ENCODE measurements at places on chromosomes 13 and 19.
A peak's percentile ranks its signal among the peaks of the same experiment; 100 is the strongest.

DNA sequence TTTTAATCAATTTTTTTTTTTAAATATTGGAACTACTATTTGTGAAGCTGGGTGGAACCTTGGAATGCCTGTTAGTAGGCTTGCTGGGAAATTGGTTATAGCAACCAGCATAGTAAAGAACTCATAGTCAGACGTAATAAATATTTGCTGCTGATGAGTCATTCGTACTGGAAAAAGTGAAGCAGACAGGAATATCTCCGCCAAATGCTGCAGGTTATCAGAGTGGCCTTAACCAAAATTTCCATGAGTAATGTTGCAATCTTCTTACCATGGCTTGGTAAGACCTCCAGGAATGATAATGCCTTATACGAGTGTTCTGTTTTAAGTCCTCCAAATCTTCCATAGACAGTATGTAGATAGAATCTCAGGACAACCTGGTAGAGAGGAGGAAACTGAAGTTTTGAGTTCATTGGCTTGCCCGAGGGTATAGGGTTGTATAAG, 34.2 kb downstream of the MBNL2 start:
- H3K4me3 ChIP-seq: no peak overlapping the region
- DNase-seq: no peak
- no peak overlapping the region for H3K27ac ChIP-seq
- no peaks in the 10 kb centered on the region for H3K36me3 ChIP-seq
- no peaks in the 10 kb centered on the region for H3K27me3 ChIP-seq
- H3K4me1 ChIP-seq: peaks cover 23% of the 10 kb centered on the region

GRCh38 chr13:47038188-47038587, 141.3 kb upstream of the HTR2A start:
- no peaks in the 10 kb centered on the region for H3K36me3 ChIP-seq
- DNase-seq: no peak
- H3K27ac ChIP-seq: no peak overlapping the region
- H3K27me3 ChIP-seq: peaks cover 67% of the 10 kb centered on the region
- H3K4me1 ChIP-seq: no peaks in the 10 kb centered on the region
- H3K4me3 ChIP-seq: no peak overlapping the region

DNA sequence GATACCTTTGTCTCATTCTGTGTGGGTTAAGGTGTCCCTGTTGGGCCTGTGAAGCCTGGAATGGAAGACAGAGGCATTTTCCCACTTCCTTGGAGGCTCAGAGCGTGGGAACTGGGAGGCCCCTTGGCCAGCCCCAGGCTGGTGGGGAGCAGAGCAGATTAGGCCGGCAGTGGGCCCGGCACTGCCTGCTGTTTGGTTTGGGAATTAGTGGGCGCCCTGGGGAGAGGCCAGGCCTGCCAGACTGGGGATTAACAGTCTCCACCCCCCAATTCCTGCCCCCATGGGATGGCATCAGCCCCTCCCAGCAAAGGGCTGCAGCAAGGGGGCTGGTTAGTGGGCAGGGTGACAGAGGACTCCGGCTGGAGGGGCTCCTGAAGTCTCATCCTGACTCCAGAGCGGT, 3.1 kb upstream of the BEST2 start:
- peaks cover 27% of the 10 kb centered on the region for H3K4me1 ChIP-seq
- DNase-seq: peak; percentile 64
- peak overlapping the region; percentile 53 for H3K27ac ChIP-seq
- peaks cover 18% of the 10 kb centered on the region for H3K36me3 ChIP-seq
- H3K4me3 ChIP-seq: no peak overlapping the region
- H3K27me3 ChIP-seq: peaks cover 9% of the 10 kb centered on the region

DNA sequence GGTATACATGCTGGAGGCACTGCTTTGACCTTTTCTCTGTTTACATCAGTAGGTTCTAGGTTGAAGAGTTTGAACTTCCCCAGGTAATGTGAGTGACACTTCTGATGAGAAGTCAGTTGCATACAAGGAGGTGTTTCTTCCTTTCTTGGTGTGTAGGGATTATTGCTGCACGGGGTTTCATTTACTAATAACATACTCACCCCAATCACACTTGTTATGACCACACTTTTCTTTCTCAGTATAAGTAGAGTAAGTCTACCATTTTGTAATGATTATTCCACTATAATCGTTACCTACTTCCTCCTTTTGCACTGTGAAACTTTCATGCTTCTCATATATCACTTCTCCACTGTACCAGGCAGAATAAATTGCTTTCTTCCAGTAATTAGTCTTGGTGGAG, 138.0 kb downstream of the TNFSF13B start:
- DNase-seq: no peak
- no peak overlapping the region for H3K27ac ChIP-seq
- no peak overlapping the region for H3K4me3 ChIP-seq
- no peaks in the 10 kb centered on the region for H3K27me3 ChIP-seq

- no peak overlapping the region for H3K4me3 ChIP-seq
- DNase-seq: peak; percentile 83
- no peak overlapping the region for H3K27ac ChIP-seq
- peaks cover 7% of the 10 kb centered on the region for H3K36me3 ChIP-seq
- H3K4me1 ChIP-seq: no peaks in the 10 kb centered on the region
Observed at GRCh38 chr19:47790398-47790814, 11.9 kb downstream of the SELENOW start.

DNA sequence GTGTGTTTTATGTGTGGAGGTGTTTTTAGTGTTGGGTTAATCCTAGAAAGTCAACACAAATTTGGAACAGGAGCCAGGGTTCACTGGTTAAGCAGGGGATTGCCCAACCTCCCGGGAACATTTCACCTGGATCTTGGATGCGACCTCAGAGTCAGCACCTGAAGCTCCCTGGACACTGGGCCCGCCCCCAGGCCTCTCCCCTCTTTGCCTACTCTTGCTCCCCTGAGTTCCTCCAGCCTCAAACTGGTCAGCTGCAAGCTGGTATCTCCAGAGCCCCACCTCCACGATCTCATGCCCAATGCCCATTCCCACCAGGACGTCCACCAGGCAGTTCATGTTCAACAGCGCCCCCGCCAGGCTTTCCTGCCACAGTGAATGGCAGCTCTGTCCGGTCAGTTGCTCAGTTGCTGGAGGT, 9.7 kb downstream of the HSD17B14 start:
- no peaks in the 10 kb centered on the region for H3K27me3 ChIP-seq
- no peaks in the 10 kb centered on the region for H3K4me1 ChIP-seq
- H3K27ac ChIP-seq: no peak overlapping the region

DNA sequence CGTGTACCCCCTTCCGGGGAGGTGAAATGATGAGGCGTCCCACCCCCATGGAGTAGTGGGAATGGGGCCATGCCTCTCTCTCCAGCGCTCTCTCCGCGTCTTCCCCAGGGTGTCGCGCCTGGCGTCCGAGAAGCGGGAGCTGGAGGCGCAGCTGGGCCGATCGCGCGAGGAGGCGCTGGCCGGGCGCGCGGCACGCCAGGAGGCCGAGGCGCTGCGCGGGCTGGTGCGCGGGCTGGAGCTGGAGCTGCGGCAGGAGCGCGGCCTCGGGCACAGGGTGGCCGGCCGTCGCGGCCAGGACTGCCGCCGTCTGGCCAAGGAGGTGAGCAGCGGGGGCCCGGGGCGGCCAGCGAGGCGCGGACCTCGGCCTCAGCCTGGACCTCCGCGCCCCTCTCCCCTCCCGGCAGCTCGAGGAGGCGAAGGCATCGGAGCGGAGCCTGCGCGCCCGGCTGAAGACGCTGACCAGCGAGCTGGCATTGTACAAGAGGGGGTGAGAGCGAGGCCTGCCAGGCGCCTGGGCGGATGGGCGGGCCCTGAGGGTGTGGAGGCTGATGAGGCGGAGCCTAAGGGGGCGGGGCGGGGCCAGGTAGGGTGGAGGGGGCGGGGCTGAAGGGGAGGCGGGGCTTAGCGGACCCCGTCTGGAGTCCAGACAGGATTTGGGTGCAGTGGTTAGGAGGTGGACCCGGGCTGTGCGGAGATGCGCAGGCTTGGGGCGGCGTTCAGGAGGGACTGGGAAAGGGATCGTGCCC, 7.7 kb downstream of the PGLYRP1 start:
- H3K4me1 ChIP-seq: peaks cover 15% of the 10 kb centered on the region
- peak; percentile 74 for DNase-seq
- H3K27me3 ChIP-seq: peaks cover 12% of the 10 kb centered on the region
- no peak overlapping the region for H3K27ac ChIP-seq

All from A673 (cell line).